ENCODE measurements at places on chromosomes 6 and 20.

GRCh38 chr20:24937579-24937978 is 11.5 kb upstream of the CST7 start:
- no peak for DNase-seq

GRCh38 chr6:120805276-120805675 is 529.0 kb downstream of the TBC1D32 start:
- no peak for DNase-seq

DNA sequence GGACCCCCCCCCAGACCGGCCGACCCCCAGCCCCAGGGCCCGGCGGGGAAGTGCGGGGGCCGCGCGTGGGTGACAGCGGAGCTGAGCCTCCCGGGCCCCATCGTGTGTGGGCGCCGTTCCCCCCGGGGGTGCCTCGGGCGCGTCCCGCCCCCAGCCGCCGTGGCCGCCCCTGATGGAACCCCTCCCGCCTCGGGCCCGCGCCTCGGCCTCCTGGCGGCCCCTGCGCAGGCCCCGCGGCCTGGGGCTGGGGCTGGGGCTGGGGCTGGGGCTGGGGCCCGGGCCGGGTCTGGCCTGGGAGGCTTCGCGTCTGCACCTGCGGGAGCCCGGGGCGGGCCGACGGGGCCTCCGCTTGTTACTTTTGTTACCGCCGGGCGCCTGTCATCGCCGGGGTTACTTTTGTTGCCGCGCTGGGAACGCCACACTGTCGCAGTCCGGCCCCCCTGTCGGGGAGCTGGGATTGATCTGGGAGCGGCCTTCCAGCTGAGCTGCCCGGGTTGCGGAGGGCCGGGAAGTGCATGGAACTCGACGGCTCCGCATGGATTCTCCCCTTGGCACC is 598 bp downstream of the OGFR start:
- DNase-seq = no peak

DNA sequence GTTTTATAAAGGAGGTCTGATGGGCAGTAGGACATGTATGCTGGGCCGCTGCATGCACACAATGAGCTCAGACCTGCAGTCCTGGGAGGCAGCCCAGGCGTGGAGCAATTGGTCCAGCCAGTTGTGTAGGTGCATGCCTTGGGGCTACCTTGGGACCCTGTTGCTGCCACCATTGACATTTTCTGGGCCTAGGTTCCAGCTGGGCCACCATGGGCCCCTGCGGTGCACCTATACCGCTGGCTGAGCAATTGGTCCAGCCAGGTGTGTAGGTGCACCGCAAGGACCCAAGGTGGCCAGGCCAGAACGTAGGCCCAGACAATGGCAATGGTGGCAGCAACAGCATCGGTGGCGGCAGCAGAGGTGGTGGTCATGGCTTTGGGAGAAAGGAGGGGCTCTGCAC is 143.9 kb downstream of the PXDC1 start:
- no peak for DNase-seq

DNA sequence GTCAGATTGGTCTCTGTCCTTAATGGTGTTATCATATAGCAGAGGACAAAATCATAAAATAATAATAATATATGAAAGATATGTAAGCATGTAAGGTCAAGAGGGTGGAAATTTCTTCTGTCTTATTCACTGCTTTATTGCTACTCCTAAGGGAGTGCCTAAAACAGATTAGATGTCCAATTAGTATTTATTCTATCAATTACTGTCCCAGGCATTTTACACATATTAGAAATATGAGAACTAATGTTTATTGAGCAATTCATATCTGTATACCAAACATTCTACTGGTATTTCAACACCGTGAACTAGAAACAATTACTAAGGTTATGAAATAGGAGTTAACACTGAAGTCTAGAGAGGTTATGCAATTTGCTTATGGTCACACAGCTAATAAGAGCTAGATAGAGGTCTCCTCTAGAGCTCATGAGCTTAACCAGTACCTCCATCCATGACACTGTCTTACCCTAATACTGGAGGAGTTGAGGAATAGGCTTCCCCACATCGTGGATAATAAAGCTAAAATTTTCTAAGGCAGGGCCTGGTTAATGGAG is 302.3 kb downstream of the PLCB1 start:
- DNase-seq = no peak

DNA sequence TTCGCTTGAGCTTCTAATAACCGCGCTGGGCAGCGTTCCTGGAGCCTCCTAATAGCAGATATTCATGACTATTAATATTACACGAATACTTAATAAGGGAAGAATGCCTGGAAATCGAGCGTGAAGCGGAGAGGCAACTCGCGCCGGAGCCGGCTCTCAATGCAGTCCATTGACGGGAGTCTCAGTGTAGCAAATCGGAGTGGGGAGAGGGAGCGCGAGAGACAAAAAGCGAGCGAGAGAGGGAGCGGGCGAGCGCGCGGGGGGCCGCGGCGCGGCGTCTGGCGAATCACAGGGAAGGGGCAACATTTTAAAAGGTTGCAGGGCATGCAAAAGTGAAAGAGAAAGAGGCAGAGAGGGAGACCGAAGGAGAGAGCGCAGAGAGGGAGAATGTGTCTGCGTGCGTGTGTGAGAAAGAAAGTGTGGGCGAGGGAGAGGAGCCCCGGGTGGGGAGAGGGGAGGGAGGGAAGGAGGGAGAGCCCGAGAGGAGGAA is 2.9 kb downstream of the TFAP2A start:
- no peak for DNase-seq

DNA sequence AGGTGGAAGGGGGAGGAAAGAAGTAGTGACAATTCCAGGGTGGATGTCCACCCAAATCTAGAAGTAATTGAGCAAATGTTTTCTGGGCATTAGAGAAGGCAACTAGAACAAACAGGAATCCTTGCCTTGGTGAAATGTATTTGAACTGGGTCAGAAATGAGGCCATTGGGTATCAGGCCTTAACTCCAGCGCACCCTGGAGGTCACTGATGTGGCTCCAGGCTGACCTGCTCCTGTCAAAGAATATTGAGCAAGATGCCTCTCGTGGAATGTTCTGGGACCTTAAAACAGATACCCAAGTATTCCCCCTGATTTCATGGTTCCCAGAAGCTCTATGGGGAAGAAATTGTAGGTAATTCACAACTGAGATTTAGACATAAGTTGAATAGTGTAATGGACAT is 6.9 kb downstream of the HLA-DPB1 start:
- no peak for DNase-seq

DNA sequence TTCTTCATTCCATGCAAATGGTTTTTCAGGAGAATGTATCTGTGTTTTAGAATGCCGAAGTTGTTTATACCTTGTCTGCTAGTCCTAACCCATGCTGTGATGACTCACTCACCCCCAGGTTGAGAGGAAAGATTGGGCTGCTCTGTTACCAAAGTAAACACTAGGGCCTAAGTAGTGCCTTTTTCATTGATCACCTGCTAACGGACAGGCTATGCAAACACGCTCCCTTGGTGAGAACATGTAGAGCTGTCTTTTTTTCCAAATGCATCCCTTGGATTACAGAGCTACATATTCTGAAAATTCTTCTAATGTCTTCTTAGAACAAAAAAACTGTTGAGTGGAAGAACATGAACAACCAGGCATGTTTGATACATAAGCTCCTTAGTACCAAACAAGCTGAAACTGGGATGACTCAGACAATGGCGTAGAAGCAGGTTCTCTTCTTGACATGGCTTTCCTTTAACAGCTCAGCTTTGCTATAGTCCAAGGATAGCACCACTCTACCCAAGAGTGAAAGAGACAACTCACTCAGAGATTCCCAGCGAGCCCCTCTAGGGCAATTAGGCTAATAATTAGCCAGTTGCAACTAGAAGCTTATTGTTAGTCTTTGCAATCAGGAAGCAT is 20.5 kb downstream of the PERP start:
- no peak for DNase-seq

DNA sequence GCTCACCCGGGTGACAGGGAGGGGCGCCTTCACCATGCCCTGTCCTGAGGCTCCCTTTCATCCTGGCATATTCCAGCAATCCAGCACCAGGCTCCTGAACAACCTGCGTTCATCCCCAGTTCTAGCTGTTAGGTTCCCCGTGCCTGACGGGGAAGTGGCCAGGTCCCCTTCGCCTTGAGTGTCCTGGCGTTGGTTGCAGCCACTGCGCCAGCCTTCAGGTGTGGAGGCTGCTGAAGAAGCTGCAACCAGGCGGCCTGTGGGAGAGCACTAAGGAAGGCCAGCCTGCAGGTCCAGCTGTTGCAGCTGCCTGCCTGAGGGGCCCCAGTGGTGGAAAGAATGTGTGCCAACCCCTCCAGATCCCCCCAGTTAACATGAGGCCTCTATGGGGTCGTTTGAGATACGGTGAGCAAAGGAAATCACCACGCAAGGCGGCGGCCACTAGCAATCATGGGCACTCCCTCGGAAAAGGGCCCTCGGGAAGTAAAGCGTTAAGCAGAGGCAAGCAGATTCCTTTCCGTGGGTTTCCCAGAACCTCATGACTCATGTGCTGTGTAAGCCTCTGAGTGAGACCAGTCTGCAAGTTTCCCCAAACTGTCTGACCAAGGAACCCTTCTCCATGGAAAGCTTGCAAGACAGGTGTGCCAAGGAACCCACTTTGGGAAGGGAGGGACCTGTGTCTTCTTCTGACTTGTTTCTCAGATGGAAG is 320.8 kb downstream of the TAF4 start:
- no peak for DNase-seq

GRCh38 chr6:45613656-45614055 is 235.9 kb upstream of the SUPT3H start:
- DNase-seq = no peak

- no peak for DNase-seq
Measured at GRCh38 chr6:155014670-155015300, 19.7 kb downstream of the TIAM2 start.

- no peak for DNase-seq
Measured at GRCh38 chr6:138527411-138528088, 28.3 kb upstream of the NHSL1 start.

GRCh38 chr6:136517002-136517401 is 33.2 kb downstream of the MAP7 start:
- no peak for DNase-seq

- DNase-seq = peak; percentile 6
Measured at GRCh38 chr6:14660806-14661579, 543.4 kb downstream of the CD83 start.

DNA sequence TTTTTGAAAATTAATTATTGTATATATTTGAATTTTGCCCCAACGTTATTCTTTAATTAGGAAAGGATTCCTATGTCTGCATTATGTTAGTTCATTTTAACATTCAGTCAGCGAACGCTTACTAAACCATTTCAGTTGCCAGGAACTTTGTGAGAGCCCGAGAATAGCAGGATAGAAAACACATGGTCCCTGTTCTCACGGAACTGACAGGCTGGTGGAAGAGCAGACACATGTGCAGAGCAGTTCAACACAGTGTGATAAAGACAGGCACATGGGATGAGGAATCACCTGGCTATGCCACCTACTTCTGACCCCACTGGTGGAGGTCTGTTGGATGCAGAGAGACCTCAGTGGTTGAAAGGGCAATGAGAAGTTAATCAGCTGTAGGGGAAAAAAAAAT is 367.2 kb downstream of the EPM2A start:
- no peak for DNase-seq

DNA sequence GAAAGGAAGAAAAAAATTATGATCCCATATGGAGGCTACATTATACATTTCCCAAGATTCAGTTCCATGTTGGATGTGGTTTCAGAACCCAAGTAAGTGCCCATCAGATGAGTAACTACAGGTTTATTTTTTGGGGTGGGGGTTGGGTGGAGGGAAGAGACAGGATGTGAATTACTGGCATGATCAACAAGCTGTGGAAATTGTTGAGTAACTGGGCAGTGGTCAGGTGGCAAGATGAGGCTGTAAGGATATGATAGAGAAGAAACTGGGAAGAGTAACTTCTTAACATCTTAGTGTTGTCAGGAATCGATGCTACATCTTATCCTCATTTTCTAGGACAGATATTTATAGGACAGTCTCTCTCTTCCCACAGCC is 153.5 kb downstream of the CFAP61 start:
- DNase-seq = no peak

GRCh38 chr20:62558779-62559178 is 83.0 kb upstream of the GATA5 start:
- no peak for DNase-seq

DNA sequence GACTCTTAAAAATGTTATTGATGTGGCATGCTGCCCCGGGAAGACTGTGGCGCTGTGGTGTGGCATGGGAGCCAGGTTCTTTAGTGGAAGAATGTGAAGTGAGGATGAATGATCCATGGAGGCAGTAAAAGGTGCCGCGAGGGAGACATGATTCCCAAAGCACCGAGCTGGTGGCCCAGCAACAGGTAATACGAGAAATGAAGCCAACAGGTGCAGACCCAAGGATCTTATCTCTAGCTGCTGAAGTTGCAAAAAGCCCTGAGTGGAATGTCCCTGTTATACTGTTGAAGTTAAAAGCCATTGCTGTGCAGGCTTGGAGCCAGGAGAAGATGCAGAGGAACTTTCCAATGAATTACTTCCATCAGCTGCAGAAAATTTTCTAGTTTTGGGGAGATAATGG is 53.5 kb downstream of the OR2B6 start:
- no peak for DNase-seq

GRCh38 chr6:73694711-73695411 is 1.1 kb upstream of the CD109 start:
- no peak for DNase-seq

GRCh38 chr6:139581485-139581865 is 207.0 kb upstream of the CITED2 start:
- DNase-seq = no peak

- DNase-seq = no peak
Measured at GRCh38 chr6:121826156-121826810, 390.8 kb downstream of the GJA1 start.

GRCh38 chr6:170223718-170224693 is 66.9 kb downstream of the DLL1 start:
- no peak for DNase-seq

DNA sequence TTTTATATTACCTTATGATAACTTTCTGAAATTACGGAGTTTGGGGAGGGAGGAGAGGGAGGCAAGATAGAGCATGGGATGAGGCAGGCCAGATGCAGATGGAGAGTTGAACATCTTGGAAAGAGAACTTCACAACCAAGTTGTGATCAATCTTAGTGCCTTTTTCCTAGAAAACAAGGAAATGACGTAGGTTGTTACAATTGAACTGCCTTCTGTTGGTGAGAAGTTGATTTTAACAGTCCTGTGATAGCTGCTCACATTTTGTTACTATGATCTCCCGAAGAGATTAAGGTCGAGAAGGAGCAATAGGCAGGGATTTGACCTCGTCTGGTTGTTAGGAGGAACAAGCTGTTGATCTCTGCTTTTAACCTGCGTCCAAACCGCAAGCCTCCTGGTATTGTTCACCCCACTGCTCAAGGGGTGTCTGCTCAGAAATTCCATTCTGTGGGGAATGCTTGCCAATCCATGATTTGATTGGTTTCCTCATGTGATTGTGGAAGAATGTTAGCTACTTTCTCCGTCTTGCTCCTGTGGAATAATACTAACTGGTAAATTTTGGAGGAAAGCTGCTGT is 35.1 kb downstream of the TIAM2 start:
- no peak for DNase-seq

DNA sequence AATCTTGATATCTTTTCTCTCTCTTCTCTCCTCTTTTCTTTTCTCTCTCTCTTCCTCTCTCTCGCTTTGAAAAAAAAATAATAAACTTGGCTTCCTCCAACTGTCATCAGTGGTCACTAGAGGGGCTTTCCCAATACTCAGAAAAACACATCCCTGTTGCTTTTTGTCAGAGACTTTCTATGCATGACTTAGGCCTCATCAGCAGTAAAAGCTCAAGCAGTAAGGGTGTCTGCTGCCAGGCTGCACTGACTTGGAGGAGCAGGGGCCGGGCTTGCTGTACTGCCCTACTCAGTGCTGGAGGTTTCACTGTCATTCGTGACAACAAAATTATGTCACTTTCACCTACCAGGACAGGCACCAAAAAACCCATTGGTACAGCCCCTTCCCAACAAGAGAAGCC is 272.0 kb downstream of the ADGB start:
- no peak for DNase-seq
